ENCODE measurements at places on chromosomes 1 and 21.

DNA sequence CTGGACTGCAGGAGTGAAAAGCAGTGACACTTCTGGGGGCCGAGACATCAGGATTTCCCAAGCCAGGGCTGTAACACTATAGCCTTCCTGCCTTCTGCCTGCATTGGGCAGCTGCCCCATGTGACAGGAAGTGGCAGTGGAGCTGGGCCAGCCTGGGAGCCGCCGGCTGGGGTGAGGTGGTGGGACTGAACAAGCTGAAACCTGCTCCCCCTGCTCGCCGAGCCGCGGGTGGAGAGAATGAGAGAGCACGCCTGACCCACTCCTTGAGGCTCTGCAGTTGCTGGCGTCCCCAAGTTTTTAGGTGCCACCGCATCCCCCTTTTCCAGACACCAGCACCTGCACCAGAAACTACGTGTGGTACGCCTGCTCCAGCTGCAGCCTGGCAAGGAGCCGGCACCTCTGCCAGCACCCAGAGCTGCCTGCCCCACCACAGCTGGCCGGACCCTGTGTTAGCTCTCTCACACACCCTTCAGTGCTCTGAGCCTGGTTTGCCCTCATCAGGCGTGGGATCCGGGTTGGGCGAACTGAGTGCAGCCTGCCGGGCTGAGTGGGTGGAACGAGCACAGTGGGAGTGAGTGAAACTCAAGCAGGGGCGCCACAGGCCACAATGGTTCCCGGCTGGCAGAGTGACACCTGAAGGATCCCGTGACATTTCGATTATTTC, 119.4 kb downstream of the AKT3 start:
- DNase-seq = no peak

DNA sequence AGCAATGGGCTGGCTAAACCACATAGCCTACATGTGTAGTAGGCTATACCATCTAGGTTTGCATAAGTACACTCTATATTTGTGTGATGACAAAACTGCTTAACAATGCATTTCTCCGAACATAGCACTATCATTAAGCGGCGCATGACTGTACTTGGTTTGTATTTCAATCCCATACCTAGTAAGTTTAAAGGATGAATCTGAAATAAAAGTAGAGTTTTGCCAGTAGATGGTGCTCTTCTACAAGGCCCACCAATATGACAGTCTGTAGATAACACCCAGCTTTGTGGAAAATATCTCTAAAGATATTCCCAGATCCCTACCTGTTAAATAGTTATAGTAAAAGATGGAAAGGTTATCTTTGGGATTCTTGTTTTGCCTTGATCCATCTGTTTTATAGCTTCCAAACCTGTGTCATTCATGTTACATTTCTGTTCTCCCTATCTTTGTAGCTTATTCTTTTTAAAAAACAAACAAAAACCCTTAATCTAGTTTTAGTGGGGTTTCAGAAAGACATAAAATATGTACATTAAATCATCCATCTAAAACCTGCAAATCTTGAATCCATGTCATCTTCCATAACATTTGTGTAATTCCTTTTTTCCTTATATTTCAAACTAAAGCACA, 33.9 kb upstream of the ASPM start:
- peak; percentile 46 for DNase-seq

GRCh38 chr1:53273526-53273925, 35.2 kb upstream of the MAGOH start:
- DNase-seq = no peak

DNA sequence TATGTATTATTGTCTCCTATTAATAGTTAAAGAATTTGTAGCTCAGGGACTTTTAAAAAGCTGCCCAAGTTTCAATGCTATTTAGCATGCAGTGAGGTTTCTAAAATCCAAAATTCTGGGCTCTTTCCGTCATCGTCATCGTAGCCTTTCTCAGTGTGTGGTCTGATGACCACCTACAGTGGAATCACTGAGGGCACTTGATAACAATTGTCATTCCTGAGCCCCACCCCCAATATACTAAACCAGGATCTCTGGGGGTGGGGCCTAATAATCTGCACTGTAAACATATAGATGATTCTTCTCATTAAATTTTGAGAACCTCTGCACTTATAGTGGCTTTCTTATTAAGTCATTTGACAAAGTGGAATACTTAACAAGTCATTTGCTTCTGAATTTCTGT, 674.8 kb downstream of the PLPP3 start:
- DNase-seq = no peak

DNA sequence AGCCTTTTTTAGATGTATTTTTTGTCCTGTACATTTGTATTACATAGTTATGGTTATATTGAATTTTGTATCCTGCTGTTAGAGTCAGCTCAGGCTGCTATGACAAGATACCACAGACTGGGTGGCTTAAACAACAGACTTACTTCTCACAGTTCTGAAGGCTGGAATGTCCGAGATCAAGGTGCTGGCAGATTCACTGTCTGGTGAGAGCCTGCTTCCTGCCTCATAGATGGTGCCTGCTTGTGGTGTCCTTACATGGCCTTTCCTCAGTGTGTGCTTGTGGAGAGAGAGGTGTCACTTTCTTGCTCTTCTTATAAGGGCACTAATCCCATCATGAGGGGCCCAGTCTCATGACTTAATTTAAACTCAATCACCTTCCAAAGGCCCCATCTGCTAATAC, 23.1 kb upstream of the MYSM1 start:
- no peak for DNase-seq

DNA sequence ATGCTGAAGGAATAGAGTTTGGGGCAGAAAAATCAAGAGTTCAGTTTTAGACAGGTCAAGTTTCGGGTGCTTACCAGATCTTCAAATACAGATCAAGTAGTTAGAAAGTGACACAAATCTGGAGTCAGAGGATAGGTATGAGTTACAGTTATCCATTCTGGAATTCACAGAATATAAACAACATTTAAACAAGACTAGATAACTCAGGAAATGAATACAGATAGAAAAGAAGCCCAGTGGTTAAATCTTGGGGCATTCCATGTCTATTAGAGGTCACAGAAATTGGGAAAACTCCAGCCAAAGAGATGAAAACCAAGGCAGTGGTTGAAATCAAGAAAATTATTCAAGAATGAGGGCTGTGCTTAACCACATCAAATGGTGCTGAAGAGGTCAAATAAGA, 187.0 kb upstream of the HP1BP3 start:
- DNase-seq = no peak

DNA sequence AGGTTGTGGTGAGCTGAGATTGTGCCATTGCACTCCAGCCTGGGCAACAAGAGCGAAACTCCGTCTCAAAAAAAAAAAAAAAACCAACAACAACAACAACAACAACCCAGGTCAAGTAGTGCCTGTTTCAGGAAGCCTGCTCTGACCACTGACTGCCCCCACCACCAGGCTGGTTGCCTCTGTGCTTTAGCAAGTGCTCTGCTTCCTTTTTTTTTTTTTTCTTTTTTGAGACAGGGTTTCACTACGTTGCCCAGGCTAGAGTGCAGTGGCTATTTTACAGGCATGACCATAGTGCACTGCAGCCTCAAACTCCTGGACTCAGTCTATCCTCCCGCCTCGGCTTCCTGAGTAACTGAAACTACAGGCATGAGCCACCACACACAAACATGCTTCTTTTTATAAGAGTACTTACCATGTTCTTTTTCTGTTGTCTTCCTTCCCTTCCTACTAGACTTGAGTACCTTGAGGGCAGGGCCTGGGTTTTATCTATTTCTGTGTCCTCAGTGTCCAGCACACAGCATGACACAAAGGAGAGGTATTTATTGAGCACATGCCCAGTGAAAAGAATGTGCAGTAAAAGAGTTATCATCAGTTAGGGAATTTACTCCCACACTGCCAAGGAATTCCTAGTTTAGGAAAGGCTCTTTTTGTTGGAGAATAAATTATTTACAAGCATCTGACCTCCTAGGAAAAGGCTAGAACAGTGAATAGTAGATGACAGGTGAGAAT, 9.9 kb upstream of the COA7 start:
- DNase-seq = no peak

- no peak for DNase-seq
These were observed 175.6 kb downstream of the SIPA1L2 start for GRCh38 chr1:232454227-232454886.

GRCh38 chr1:179124873-179125272, 43.0 kb downstream of the TOR3A start:
- DNase-seq = no peak

DNA sequence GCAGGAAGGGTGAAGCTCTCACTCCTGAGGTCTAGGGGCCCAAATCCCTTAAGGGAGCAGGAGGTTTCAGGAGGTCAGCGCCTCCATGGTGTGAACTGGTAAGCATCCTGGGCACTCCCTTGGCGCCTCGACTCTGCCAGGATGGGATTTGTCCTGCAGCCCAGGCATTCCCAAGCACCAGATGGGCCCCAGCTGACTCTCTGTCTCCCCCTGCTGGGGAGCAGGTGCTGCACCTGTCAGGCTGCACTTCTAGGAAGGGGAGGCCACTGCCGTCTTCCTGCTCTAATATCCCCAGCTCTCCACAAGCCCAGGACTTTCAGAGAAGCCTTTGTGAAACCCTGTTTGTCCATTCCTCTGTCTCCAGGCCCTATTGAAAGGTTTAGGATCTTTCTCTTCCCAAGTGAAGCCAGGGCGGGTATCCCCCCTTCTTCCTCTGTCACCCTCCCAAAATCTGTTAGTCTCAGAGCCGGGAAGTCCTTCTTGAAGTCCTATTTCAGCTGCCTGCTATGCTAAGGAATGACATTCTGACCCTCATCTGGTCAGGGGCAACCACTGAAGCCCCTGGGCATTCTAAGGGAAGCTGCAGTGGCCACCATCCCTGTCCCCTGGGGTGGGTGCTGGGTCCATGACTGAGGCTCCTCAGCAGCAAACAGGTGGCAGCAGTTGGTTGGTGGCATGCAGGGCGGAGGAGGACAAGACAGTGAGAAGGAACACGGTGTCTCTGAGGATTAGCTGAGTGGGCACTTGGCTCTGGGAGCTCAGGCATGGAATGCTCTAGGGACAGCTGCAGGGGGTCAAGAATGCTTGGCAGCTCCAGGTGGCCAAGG, 3.2 kb downstream of the MYBPH start:
- DNase-seq = peak; percentile 51

- DNase-seq = no peak
These were observed 34.7 kb downstream of the ZBTB17 start for GRCh38 chr1:15941044-15941840.

DNA sequence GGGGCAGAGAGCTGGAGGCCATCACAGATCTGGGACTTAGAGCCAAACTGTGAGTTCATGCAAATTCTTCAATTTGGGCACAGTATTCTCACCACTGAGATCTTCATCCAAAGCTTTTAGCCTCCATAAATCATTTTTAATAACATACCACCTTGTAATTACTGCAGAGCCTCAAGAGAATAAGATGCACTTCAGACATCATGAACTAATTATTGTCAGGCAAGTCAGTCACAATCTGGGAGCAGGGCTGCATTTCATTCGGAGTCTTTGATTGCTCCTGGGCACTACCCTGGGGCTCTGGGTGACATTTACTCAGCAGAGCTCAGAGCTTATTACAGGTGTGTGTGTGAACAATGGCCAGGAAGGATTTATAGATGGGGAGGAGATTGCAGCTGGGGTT, 623.7 kb downstream of the PTPRU start:
- DNase-seq = no peak
